ENCODE measurements at places on chromosomes 12 and 14. TPM values are rescaled to one million over a fixed set of nuclear protein-coding genes. Genes with fewer than 3 reads are reported as not detected.

The SDR39U1 gene
- total RNA-seq = 42.7 TPM

The TOMM20L gene
- total RNA-seq = not detected

The CIDEB gene
- total RNA-seq = 0.17 TPM

The TMEM179 gene
- total RNA-seq = 0.39 TPM

The CACNA2D4 gene
- not detected for total RNA-seq

The PIWIL1 gene
- total RNA-seq = not detected
